ENCODE measurements at places on chromosomes 3 and 15.

GRCh38 chr3:171809861-171810628 lies at the start of gene PLD1:
Gene PLD1 (minus strand): TSS chr3:171810483. CDS start chr3:171738051, 72,432 bp downstream.
- DNase-seq = peak; percentile 6

GRCh38 chr15:60534546-60534945 lies 55.6 kb upstream of the ICE2 start:
- DNase-seq = no peak

DNA sequence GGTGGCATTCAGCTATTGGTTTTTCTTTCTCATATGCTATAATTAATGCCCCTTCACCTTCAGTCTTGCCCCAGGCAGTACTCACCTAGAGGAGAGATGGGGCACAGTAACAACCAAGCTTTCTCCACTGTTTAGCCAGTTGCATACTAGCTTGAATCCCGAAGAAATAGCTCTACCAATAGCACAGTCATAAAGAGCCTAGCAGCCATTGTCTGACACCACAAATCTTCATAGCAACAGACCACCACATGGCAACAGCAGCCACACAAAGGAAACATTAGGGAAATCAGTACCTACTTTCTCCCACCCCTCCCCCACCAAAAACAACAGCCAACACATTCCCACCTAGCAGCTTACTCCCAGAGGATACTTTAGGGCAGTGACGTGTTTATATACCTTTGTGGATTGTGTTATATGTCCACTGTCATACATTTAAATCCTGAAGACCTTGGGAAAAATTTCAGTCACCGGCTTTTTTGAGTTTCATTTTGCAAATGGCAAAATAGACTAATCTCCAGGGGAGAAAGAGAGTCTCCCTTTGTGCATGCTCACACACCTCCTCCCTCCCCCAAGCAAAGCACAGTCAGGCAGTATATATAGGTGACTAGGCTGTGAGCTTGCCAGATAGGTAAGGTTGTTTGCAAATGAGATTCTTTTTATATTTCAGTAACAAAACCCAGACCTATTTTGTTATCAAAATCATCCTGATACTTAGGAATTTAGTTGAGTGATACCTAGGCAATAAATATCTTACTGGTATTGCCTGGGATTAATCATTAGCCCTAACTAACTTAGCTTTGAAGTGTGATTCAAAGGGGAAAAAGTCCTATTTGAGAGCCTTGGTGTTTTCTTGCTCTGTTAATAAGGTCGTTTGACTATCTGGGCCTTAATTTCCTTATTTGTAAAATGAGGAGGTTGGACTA lies 140.6 kb downstream of the RBPMS2 start:
- no peak for DNase-seq

- peak; percentile 5 for DNase-seq
Measured at GRCh38 chr3:171187706-171188290, 161.3 kb upstream of the SLC2A2 start.

GRCh38 chr15:91508633-91509032 lies 344.9 kb upstream of the SLCO3A1 start:
- no peak for DNase-seq

GRCh38 chr3:30226601-30227151 lies 379.7 kb upstream of the TGFBR2 start:
- DNase-seq = no peak

GRCh38 chr3:72380711-72381493 lies 467.3 kb downstream of the SHQ1 start:
- no peak for DNase-seq

- DNase-seq = no peak
Measured at GRCh38 chr15:81843757-81844407, 201.9 kb downstream of the MEX3B start.

- no peak for DNase-seq
Measured at GRCh38 chr15:79609506-79609905, 177.4 kb downstream of the MINAR1 start.

- no peak for DNase-seq
Measured at GRCh38 chr15:69600556-69601085, 148.0 kb downstream of the RPLP1 start.

- no peak for DNase-seq
Measured at GRCh38 chr15:57446393-57446792, 70.1 kb downstream of the CGNL1 start.

GRCh38 chr15:96354731-96355567 lies 24.4 kb downstream of the NR2F2 start:
- DNase-seq = no peak

GRCh38 chr15:39888809-39889208 lies 31.3 kb downstream of the GPR176 start:
- no peak for DNase-seq

- no peak for DNase-seq
Measured at GRCh38 chr15:32889214-32889613, 171.4 kb downstream of the GREM1 start.

DNA sequence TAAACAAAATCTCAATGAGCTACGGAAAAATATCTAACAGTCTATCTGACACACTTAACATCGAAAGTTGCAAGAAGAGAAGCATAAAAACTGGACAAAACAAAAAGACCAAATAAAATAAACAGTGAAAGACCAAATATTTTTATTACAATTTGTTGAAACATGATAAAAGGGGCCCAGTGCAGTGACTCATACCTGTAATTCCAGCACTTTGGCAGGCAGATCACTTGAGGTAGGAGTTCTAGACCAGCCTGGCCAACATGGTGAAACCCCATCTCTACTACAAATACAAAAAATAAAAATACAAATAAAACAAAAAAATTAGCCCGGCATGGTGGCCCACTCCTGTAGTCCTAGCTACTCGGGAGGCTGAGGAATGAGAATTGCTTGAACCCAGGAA lies 914.0 kb upstream of the ALCAM start:
- no peak for DNase-seq

GRCh38 chr3:100586832-100587231 lies 22.6 kb upstream of the ADGRG7 start:
- no peak for DNase-seq

DNA sequence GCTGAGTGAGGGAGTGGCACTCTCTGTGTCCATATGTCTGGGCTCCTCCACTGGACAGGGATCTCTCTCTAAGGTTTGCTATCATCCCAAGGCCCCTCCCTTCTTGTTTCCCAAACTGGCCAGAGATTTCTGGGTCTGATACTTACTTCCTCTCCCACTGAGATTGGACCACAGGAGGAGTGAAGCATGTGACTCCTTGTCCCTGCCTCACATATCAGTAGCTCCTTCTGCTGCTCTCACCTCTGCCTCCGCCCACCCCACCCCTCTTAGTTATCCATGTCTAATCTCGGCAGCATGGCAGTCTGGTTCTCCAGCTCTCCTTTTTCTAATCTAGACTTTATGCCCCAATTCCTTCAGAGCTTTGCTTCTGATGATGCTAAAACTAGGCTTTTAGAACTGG lies 223.1 kb downstream of the RPLP1 start:
- no peak for DNase-seq

GRCh38 chr3:186669378-186670084 lies 3.7 kb downstream of the HRG start:
- DNase-seq = no peak

GRCh38 chr3:129021140-129021551 lies 20.0 kb downstream of the EFCC1 start:
- no peak for DNase-seq

DNA sequence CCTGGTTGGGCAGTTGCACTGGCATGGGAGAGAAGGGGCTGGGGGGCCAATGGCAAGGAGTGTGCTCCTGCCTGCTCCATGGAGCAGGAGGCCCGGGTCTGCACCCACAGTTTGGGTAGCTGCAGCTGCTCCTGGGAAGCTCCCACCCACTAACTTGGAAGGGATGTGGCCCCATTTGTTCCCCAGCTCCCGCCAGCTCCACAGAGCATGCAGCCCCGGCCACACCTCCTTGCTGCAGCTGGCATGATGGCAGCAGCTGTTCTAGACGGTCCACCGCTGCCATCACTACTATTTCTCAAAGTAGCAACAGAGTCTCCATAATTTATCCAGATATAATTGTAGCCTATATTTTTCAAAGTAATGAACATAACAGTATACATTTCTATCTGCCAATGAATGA lies 65.8 kb downstream of the PIK3CB start:
- no peak for DNase-seq

- no peak for DNase-seq
Measured at GRCh38 chr3:172371544-172371943, 76.7 kb downstream of the GHSR start.

DNA sequence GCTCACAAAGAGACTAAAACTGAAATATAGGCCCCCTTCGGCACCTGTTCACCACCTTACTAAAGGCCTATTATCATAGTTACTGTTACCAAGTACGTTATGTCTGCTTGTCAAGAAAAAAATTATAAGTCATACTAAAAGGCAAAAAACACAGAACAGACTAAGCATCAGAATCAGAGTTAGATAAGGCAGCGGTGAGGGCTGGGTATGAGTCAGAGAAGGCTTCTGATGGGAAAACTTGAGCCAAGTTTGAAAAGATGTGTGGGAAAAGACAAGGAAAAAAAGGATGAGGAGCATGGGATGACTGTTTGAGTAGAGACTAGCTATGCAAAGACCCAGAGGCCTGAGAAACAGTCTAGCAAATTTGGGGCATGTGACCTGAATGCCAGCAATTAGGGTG lies 387.2 kb upstream of the SGO1 start:
- DNase-seq = no peak

DNA sequence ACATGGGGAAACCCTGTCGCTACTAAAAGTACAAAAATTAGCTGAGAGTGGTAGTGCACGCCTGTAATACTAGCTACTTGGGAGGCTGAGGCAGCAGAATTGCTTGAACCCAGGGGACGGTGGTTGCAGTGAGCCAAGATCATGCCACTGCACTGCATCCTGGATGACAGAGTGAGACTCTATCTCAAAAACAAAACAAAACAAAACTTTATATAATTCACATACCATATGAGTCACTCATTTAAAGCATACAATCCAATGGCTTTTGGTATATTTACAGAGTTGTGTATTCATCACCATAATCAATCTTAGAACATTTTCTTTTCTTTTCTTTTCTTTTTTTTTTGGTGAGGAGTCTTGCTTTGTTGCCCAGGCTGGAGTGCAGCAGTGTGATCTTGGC lies 8.7 kb downstream of the PXK start:
- DNase-seq = no peak

DNA sequence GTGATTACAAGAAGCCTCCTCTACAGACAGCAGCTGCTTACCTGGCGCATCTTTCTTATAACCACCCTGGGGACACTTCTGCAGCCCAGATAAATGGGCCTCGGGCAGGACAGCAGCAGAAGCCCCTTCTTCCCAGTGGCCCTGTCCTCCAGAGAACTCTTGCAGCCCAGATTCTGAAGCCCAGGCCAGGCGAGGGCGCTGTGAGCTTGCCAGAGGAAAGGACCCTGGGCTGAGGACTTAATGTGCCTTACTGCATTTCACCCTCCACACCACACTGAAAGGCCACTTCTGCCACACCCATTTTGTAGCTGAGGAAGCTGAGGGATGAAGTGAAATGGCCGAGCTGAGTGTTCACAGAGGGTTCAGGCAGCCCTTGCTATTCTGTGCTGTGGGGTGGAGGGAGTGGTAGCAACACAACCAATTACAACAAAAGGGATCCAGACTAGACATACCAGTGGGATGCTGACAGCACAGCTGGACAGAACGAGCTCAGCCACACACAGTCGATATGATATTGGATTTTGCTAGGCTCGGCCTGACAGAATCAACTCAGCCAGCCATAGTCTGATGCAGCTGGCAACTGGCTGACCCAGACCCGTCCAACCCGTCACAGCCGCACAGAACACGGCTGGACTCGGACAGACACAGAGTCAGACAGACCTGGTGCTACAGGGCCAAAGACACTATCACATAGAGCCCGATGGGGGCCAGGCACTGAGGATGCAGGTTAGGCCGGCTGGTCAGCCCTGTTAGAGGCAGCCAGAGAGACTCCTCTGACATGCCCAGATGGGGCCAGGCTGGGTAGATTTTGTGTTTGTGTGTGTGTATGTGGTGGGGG lies 7.3 kb downstream of the ACOX2 start:
- DNase-seq = no peak

GRCh38 chr3:146308222-146308621 lies 57.3 kb upstream of the PLSCR4 start:
- no peak for DNase-seq

GRCh38 chr3:140442621-140443020 lies 235.2 kb upstream of the TRIM42 start:
- DNase-seq = no peak

GRCh38 chr3:31882431-31882830 lies 98.6 kb downstream of the OSBPL10 start:
- no peak for DNase-seq

DNA sequence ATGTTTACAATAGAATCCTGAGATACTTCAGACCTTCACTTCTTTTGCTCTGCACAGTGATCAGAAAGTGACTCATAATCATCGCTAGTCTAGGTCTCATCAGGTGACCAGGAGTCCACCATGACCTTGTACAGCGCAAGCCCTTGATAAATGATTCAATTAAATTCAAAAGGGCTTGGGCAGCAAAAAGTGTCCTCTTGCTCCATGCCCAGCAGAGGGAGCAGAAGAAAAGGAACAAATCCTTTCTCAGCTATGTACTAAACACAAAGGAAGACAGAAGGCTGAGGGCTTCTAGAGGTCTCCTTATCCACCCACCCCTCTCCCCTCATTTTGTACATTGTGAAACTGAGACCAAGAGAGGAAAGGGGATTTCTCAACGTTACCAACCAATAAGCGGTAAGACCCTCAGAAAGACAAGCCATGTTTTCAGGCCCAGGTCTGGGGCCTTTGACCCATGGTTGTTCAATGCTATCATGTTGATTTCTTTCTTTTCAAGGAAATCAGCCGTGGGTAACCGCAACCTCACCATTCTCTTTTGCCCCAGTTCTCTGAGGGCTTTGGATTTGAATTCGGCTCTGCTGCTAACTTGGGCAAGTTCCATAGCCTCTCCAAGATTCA lies 74.8 kb downstream of the AQP9 start:
- no peak for DNase-seq

DNA sequence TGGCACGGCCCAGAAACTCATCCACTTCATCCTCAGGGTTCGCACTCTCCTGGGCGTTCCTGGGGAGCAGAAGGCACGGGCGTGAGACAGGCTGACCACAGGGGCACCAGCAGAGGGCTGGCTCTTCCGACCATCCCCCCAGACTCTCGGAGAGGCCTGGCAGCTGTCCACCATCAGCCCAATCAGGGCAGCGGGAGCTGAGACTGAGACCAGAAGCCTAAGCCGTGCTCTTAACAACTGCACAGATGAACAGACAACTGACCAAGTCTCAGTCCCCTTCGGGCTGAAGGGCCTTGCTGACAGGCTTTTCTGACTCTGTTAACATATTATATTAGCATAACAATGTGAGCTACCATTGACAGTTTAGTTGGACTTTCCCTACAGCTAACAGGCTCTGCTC lies 118.0 kb downstream of the SEC22A start:
- no peak for DNase-seq

DNA sequence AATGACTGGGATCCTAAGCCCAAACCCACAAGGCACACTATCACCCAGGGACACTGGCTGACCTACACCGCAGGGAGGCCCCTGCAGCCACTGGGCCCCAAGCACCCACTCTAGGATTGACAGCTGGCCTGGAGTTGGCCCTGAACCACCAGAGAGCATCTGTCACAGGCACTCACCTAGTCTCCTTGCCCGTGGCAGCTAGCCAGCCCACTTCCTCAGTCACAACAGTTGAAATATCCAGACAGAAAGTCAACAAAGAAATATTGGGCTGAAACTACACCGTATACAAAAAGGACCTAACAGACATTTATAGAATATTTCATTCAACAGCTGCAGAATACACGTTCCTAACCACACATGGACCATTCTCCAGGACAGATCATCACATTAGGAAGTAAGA lies 5.2 kb upstream of the SPINK8 start:
- DNase-seq = no peak

Data from stimulated activated naive B cell treated with anti-CD40 and anti-IgM and Interleukin-4, amounts not matched to agents 10 μg/mL and 1 μg/mL and 100 μg/mL, for 72 hours (primary cell).